ENCODE measurements at places on chromosomes 12 and 14.

DNA sequence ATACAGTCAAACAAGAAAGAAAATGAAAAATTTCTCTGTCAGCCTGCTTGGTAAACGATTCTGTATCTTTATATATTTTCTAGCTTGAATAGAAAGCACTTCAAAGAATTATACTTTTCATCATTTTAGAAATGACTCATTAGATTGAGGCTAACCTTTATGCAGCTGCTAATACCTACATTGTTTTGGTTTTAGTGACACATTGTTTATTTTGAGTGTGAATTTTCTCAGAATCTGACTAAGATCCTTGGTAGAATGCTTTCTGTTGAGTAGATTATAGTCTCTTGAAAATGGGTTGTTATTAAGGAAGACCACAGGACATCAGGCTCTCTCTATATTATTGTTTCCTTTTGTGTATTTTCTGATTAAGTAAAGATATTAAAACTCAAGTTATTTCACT is at the start of gene PMCH:
Gene PMCH (minus strand): TSS at position 45 of the 400 bp plus-strand sequence. CDS start 63 bp downstream, outside the sequence.
- DNase-seq: peak; percentile 11

DNA sequence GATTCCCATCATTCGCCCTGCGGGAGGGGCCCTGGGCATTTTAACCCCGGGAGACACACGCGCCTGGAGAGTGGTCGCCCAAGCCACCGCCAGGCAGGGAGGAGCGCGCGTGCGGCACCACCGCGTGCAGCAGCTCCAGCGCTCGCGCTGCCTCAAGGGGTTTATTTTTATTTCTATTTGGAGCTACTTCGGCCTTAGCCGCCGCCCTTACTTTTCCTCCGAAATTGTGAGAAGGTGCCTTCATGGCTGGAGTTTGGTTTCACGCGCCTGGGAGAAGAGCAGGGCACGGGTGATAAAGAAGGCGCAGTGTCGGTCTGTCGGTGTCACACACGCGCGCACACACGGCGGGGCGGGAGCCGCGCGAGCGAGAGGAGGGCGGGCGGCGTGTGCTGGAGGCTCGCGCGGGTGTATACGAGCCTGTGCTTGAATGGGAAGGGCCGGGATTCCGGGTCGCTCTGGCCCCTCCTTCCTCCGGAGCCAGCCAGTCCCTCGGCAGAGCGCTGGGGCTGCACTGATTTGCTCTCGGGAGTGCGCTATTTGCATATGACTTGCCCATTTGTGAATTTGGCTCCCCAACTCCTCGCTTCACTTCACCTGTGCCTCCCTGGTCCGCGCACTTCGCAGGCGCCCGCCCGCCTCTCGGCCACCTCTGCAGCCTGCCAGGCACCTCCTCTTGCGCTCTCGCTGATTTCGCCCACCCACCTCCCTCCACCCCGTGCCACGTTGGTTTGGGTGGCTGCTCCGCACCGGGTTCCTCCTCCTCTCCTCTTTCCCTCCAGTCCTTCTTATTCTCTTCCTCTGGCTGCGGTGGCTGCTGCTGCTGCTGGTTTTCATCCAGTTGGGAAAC is 932.3 kb downstream of the DIO2 start:
- DNase-seq: peak; percentile 74

DNA sequence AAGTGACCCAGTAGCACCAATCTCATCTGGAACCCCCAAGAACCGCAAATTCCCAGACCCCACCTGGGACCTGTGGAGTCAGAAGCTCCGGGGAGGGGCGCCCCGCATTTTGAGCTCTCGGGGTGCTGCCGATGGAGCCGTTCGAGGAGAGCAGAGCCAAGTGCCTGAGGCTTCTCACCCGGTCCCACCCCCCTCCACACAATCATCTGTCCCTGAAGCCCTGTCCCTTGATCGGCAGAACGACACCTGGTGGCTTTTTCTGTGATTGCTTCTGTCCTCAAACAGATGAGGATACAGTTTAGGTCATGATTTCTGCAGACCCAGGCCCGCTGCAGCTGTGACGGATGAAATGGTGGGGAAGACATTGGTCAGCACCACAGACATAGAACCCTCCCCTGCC is 74.7 kb downstream of the NOC4L start:
- DNase-seq: no peak

- DNase-seq: peak; percentile 76
Observed at GRCh38 chr12:59708064-59708463, 112.2 kb downstream of the SLC16A7 start.

DNA sequence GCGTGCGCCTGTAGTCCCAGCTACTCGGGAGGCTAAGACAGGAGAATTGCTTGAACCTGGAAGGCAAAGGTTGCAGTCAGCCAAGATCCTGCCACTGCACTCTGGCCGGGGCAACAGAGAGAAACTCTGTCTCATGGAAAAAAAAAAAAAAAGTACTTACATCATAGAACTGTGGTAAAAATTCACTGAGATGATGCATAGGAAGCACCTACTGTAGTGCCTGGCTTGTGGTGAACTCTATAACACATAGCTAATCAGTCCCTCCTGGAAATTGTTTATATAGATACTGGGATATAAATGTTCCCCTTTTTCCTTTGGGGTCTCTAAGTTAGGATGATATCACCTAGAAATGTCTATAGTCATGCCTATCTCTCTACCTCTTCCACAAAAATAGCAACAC is 89.7 kb upstream of the CPM start:
- no peak for DNase-seq
